Left colon (tissue), 2 donors: ENCODE measurements at places on chromosomes 12 and 14. TPM values are rescaled to one million over a fixed set of nuclear protein-coding genes. Genes with fewer than 3 reads are reported as not detected.

DNA sequence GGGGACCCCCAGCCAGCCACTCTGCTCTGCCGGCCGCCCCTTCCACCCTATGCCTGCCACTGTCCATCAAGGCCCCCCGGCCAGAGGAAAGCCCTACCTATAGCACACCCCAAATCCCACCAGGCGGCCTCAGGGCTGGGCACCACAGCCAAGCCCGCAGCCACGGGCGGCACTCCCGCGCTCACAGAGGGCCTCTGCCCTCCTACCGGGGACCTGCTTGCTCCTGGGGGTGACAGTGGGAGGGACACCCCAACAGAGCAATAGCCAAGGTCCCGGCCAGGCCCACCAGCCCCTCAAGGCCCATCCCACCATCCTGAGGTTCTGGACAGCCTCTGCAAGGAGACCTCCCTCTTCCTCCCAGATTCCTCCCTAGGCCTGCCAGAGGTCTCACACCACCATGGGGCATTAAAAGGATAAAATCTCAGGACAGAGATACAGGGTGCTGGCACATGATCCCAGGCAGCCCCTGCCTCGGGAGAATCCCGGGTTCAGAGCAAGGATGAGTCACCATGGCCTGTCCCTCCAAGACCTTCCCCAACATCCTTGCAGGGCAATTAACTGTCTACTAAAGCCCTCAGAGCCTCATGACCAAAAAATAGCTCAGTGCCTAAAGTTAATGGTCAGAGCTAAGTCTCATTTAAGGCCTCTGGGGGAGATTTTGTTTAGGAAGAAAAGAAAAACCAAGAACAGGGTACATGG lies 17.1 kb downstream of the CCDC85C start:
- DNase-seq = no peak

DNA sequence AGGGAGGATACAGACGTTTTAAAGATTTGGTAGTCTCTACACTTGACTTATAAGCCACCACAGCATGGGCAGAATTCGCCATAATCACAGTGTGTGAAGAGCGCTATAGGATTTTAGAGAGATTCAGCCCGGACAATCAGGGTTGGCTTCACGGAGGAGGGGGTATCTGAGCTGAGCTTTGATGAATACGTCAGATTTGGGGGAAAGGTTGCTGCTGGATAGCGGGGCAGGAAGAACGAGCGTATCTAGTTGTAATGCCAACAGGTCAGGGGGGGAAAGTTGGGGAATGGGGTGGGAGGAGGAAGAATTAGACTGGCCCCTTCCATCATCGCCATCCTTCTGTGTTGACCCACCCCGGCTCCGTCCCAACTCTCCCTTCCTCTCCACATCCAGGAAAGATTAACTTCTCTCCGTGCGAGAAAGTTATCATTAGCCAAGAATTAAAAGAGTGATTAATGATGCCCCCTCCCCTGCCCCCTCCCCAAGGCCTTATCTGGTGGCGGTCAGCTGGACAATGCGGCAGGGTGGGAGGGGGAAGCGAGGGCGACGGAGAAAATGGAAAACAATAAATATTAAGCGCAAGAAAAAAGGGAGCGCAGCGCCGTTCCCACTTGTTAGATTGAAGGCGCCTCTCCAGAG lies 13.5 kb upstream of the GPATCH2L start:
- no peak for DNase-seq

- DNase-seq = no peak
Observed at GRCh38 chr12:29299633-29300032, 81.3 kb downstream of the ERGIC2 start.

- DNase-seq = no peak
Observed at GRCh38 chr14:50139192-50139591, 22.8 kb upstream of the VCPKMT start.

IL26 gene
- not detected for total RNA-seq

- no peak for DNase-seq
Observed at GRCh38 chr12:112148031-112148513, 22.7 kb downstream of the TRAFD1 start.

DNA sequence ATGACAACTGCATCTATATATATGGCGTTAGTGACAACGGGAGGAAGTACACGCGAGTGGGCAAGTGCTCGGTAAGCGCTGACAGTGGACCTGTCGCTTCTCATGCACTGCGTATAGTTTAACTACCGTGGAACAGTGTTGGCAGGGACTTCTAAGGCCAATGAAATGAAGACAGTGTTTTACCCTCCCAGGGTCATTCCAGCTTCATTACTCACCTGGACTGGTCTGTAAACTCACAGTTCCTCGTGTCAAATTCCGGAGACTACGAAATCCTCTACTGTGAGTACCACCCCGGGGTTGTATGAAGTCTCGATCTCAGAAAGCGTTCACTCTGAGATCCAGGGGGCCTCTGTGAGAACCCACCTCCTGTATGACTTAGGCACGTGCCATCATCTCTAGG lies 129.2 kb upstream of the EVL start:
- no peak for DNase-seq

- DNase-seq = no peak
Observed at GRCh38 chr12:118034429-118035189, 18.1 kb downstream of the RFC5 start.

RFX4 gene
- 0.08 TPM for total RNA-seq

- no peak for DNase-seq
Observed at GRCh38 chr14:78921856-78922255, 751.7 kb downstream of the NRXN3 start.

GALNT4 gene
- total RNA-seq = 57.1 TPM

DNA sequence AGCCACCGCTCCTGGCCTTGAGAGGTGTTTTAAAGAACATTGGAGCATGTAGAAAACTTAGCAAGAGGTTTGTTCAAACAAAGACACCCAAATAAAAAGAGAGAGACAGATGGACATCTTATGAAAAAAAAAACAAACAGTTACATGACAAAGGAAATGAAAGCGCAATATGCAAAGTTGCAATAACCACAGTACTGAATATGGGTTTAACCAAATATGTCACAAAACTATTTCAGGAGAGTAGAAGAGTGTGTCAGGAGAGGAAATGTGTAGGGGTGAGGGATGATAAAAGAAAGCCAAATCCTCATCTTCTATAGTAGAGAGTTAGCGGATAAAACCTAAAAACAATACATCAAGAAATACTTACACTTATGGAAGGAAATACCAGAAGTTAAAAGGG lies 98.4 kb downstream of the GTF2A1 start:
- DNase-seq = no peak

GRCh38 chr14:46053221-46053620 lies 598.4 kb downstream of the RPL10L start:
- DNase-seq = no peak

DNA sequence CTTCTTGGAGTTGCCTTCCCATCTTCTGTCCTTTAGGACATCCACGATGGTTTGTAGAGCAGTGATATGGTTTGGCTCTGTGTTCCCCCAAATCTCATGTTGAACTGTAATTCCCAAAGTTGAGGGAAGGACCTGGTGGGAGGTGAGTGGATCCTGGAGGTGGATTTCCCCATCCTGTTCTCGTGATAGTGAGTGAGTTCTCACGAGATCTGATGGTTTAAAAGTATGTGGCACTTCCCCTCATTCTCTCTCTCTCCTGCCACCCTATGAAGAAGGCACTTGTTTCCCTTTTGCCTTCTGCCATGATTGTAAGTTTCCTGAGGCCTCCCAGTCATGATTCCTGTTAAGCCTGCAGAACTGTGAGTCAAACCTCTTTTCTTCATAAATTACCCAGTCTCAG lies 99.2 kb downstream of the BRMS1L start:
- no peak for DNase-seq

BIN2 gene
- total RNA-seq = 6.3 TPM

GMPR2 gene
- total RNA-seq = 64.8 TPM

GRCh38 chr12:125055591-125055990 lies 9.6 kb upstream of the AACS start:
- DNase-seq = no peak

AQP2 gene
- not detected for total RNA-seq

DNA sequence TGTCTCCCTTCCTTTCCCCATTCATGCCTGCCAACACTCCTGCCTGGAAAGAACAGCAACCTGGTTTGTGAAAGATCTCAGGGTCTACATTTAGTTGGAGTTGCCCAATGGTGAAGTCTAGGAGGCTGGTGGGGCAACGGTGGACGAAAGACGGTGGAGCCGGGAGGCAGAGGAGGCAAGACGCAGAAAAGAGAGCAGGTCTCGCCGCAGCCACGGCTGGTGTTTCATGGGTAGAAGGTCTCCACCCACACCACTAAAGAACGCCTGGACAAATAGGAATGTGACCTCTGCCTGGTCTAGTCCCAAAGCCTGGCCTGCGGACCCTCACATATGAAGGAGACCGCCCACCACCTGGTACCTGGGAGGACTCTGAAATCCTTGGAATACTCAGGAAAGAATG lies 185.6 kb downstream of the ALG10 start:
- no peak for DNase-seq

GRCh38 chr14:64873506-64874219 lies 6.0 kb downstream of the SPTB start:
- no peak for DNase-seq
